ENCODE measurements at places on chromosomes 16 and 17.

- no peak for DNase-seq
Observed at GRCh38 chr17:76690596-76691280, 20.0 kb downstream of the MXRA7 start.

DNA sequence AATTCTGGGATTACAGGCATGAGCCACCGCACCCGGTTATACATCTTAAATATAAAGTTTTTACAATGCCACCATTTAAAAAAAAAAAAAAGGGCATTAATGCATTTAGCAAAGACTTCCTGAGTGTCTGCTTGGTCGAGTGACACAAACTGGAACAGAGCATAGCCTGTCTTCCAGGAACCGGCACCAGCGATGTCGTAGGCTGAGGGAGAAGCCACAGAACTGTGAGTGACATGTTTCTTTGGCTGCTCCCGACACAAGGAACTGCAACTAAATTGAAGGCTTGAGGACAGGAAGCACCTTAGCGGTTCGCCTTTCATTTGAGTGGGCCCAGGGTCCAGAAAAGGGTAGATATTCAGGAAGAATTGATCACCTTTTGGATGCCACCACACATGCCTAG is 717.8 kb downstream of the MAF start:
- DNase-seq: no peak

GRCh38 chr17:60391471-60392041 is 377 bp downstream of the USP32 start:
- no peak for DNase-seq

DNA sequence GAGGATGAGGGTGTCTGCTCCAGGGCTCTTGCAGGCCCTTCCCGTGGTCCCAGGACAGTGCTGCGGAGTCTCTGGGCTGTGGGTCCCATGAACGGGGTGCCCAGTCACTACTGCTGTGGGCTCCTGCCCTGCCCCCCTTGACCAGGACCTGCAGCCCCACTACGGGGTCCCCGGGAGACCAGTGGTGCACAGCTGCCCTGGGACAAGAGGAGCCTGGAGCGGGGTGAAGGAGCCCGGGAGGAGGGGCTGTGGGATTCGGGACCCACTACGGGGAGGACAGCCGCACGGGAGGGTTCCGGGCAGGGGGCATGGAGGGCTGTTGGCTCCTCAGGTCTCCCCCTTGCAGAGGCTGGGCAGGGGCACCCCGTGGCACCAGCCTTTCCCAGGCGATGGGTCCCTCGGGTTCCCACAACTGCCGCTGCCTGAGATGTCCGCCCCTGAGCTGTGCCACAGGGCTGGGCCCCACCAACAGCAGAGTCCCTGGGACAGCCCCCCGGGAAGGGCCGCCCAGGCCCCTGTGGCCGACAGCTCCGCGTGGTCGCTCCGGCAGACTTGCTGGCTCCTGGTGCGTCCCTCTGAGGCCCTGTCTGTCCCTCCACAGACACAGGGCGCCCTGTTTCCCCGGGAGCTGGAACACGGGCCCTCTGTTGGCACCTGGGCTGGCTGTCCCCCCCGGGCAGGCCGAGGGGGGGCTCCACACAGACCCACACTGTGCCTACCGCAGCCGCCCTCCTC is 52.1 kb upstream of the GNG13 start:
- DNase-seq: no peak

DNA sequence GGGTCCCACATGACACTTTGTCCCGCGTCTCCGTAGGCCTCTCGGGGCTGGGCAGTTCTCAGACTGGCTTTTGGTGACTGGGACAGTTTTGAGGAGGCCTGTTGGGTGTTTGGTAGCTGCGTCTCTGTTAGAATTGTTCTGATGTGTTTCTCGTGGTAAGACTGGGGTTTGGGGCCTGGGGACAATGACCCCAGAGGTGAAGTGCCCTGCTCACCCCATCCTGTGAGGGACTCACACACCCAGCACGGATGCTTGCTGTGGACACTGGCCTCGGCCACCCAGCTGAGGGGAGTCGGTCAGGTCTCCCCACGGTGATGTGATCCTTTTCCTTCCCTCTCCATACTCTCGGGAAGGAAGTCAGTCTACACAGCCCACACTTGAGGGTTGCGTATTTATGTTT is 50.3 kb downstream of the METRNL start:
- DNase-seq: no peak

- peak; percentile 86 for DNase-seq
Observed at GRCh38 chr17:74972107-74972972, at the start of gene HID1. HID1 (minus strand) TSS chr17:74972759; CDS start chr17:74972656, 103 bp downstream.

GRCh38 chr16:29820730-29821642 is 724 bp downstream of the MVP start:
- peak; percentile 65 for DNase-seq

All from CD4-positive, alpha-beta T cell treated with Interleukin-12 subunit alpha and Interleukin-12 subunit beta, for 1 hour (primary cell).